Stimulated activated CD4-positive, alpha-beta T cell treated with anti-CD3 and anti-CD28 coated beads, Interleukin-1b, Interleukin-23, amount 100 ng/mL, for 1 hour (primary cell): ENCODE measurements at places on chromosomes 7 and 10.

DNA sequence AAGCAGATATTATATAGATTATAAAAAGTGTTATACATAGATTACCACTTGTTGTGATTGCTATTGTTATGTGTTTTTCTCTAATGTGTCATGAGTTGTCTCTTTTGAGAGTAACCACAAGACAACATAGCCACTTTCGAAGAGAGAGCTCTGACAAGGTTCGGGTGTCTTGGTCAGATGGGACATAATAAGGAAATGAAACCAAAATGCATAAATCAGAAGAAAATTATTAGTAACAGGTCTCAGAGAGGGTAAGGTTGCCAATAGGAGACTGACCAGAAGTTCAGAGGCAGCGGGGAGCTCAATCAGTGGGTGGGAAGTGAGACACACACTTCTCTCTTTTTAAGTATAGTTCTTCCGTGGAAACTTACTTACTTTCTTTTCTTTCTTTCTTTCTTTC lies 639.2 kb upstream of the POT1 start:
- DNase-seq = no peak

DNA sequence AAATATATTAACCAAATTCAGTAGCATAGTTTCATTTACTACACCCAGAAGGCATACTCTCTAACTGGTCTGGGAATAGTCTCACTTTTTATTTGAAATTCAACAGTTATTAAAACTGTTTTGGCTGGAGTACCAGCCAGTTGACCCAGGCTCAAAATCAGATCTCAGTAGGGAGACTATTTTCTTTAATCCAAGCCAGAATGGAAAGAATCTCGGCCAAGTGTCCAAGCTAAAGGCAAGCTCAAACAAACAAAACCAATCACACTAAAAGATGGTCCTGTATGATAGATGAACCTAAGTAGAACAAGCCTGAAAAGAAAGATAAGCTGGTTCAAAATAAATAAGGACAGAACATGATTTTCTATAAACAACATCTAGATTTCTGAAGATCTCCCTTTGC lies 259.6 kb upstream of the POM121L12 start:
- DNase-seq = no peak

DNA sequence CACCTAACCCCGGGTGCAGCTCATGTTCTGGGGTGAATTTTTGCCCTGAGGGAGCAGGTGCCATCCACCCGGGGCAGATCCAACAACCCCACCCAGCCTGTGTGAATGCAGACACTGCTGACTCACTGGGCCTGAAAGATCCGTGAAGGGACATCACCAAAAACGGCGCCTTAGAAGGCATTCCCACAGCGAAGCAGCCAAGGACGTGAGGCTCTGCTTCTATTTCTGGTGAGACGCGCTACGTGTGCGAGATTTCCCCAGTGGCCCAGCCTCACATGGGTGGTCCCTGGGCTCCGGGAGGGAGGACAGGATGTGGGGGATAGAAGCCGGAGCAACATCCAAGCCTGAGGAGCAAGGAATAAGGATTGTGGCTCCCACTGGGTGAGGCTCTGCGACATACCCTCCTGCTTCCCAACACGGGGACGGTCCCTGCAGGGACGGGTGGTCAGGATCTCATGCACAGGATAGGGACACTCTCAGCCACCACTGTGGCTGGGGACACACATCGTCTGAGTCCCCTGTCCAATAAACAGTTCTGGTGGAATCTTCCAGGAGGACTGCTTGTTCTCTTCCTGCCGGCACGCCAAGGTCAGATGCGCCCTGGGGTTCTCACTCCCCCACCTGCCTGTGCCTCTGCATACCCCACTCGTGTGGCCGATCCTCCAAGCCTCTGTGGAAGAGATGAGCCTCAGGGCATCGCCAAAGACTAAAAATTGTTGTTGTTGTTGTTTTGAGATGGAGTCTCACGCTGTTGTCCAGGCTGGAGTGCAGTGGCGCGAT lies 70.2 kb downstream of the ZRANB1 start:
- no peak for DNase-seq

- DNase-seq = no peak
These were observed 75.9 kb downstream of the BUB3 start for GRCh38 chr10:123229927-123230630.

GRCh38 chr10:98076086-98076485 lies 45.7 kb upstream of the CRTAC1 start:
- DNase-seq = no peak

GRCh38 chr10:110141871-110142635 lies 65.4 kb upstream of the MXI1 start:
- no peak for DNase-seq

- no peak for DNase-seq
These were observed 369.2 kb downstream of the GFRA1 start for GRCh38 chr10:115903845-115904244.

DNA sequence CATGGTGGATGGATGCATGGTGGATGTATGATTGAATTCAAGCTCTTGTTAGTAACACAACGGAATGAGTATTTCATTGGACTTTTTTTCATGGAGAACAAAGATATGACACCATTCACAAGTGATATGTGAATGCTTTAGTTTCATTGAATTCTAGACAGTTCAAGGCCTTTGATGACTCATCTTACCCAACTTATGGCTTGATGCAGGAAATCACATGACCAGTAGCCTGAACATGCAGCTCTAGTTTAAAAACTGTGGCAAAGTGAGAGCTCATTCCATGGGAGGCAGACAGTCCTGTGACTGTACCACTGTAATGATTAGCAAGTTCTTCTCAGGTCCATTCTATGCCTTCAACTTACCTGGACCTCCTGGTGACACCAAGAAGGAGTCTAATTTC lies 1239.3 kb downstream of the TYW1 start:
- DNase-seq = no peak

DNA sequence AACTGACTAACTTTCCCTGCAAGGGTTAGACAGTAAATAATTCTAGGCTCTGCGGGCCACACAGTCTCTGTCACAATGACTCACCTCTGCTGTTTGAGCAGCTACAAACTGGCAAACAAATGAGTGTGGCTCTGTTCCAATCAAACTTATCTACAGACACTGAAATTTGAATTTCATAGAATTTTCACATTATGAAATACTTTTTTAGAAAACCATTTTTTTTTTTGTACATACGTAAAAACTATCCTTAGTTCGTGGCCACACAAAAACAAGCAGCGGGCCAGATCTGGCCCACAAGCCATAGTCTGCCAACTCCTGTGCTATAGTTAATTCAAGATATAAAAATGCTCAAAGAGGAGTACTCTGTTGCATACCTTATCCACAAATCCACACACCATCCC lies 32.6 kb downstream of the PIP4K2A start:
- DNase-seq = peak; percentile 26

GRCh38 chr10:120423431-120424197 lies 33.4 kb upstream of the PLPP4 start:
- DNase-seq = no peak

DNA sequence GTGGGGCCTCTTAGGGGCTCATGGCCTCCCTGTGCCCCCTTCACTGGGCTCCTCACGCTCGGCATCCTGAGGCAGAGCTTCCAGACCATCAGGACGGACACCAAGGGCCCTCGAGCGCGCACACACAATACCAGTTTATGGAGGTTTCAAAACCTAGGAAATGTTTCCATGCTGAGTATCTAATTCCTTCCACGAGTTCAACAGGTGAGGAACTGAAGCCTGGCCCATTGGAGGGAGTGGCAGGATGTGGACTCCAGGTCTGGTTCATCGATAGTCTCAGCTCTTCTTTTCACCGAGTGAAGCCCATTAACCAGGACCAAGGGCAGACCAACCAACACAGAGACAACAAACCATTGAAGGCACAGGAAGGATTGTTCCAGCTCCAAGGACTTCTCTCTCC lies 336.7 kb upstream of the SHH start:
- DNase-seq = no peak

DNA sequence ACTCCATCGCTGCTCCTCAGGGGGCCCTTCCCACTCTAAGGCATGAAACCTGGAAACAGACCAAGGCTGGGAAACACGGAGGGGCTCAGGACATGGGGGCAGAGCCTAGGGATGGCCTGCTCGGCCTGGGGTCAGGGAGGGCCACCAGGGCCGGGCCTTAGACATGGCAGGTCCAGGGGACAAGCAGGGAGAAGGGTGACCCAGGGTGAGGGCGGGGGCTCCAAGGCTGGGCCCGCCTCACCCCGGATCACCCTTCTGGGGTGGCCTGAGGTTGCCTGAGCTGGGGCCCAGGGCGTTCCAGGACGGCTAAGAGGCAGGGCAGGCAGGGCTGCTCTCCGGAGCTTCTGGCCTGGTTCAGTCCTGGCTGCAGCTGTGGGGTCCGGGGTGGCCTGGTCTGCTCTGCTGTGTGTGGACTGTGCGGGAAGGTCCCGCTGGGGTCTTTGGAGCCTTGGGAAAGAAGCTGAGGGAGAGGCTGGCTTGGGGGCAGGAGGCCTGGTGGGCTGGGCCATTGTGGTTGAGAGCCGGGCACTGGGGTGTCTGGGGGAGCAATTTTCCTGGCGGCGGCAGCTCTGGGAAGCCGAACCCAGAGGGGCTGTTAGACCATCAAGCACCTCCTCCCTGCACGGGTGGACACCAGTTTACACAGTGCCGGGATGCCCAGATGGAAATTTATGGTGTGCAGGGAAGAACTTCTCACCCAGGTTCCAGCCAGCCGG lies 52.2 kb downstream of the UNCX start:
- DNase-seq = no peak

DNA sequence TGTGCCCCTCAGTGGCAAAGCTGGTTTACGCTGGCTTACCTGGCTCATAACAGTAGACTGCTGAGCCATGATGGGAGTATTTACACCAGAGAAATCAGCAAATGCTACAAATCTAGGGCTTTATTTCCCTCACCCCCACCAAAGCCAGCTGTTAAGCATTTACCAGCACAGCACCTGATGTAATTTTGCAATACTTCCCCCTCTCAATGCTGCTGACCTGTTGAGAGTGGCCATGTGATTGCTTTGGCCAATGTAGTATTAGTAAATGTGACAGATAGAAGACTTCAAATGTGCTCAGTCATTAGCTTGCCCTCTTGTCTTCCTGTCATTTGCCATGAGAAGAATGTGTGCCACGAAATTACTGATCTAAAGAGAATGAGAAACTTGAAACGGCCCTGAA lies 46.6 kb downstream of the HERPUD2 start:
- no peak for DNase-seq

DNA sequence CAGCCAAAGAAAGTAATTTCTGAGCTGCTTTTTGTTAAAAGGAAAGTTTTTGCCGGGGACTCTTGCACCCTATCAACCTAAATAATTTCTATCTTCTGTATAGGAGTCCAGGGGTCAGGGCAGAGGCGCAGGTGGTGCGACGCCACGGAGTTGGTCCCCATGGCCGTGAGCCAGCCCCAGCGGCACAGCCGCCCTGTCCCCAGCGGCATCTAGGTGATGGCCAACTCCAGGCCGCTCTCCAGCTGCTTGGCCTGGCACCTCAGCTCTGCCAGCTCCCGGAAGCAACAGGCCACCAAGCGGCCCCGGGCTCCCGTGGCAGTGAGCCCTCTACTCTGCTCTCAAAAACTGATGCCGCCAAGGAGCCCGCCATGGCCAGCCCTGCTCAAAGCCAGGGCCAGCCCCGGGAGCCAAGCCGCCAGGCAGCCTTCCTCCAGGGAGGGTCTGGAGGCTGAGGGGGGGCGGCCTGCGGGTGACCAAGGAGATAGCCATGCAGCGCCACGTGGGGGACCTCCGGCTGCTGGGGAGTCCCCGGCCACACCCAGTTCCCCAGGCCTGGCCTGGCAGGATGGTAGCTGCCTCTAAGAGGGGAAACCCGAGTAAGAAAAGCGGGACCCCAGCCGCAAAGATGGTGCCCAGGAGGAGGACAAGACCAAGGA lies 22.8 kb upstream of the LANCL2 start:
- DNase-seq = no peak

GRCh38 chr10:86367152-86367951 lies 757 bp upstream of the GRID1 start:
- DNase-seq = no peak

- DNase-seq = no peak
These were observed 493.2 kb downstream of the TYW1 start for GRCh38 chr7:67489881-67490280.

- no peak for DNase-seq
These were observed 400.9 kb upstream of the SEMA3D start for GRCh38 chr7:85587785-85588184.

GRCh38 chr10:51108406-51108805 lies 34.1 kb downstream of the PRKG1 start:
- DNase-seq = no peak

DNA sequence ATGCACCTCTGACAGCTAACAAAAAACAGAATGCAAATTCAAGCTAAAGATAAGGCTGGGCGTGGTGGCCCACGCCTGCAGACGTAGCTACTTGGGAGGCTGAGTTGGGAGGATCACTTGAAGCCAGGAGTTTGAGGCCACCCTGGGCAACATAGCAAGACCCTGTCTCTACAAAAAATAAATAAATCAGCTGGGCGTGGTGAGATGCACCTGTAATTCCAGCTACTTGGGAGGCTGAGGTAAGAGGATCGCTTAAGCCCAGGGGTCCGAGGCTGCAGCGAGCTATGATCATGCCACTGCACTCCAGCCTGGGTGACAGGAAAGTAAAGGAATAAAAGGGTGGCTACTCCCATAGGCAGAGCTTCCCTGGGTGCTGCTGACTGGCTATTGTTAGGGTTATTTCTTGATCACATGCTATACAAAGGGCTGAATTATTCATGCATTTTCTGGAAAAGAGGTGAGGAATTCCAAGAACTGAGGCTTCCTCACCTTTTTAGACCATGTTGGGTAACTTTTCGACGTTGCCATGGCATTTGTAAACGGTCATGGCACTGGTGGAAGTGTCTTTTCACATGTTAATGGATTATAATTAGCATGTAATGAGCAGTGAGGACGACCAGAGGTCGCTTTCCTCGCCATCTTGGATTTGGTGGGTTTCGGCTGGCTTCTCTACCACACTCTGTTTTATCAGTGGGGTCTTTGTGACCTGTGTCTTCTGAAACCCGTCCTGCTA lies 6.9 kb upstream of the PSMG3 start:
- no peak for DNase-seq

GRCh38 chr10:71217266-71218045 lies 5.1 kb downstream of the UNC5B start:
- DNase-seq = no peak

DNA sequence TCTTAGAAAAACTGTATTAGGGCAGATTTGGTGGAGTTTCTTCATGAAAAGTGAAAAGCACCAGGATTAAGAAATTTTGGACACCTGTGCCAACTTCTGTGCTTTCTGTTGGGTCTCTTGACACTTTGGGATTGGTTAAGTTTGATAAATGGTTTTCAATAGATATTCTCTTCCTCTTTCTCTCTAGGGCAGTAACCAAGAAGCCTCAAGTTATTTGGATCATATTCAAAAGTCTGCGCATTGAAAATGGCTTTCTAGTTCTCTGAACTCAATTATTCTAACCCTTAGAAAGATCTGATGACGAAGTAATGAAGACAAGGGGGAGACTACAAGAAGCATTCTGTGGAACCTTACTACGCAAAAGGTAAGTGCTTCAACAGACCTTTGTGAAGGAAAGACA lies 144.0 kb upstream of the CCDC6 start:
- no peak for DNase-seq

DNA sequence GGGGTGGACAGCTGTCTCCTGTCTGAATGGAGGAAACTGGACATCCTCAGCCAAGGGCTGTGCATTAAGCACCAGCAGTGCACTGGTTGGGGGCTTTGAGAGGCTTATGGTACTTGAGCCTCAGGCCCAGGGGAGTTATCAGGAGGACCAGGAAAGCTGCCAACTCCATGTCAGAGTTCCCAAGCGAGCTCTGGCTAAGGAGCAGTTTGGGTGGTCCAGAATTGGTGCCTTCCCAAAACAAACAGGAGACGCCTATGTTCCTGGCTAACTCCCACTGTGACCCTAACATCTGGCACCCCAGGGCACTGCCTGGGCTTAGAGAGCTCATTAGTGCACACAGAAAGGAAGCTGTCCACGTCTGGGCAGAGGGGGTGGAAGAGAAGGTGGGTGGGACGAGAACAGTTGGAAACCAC lies 408.6 kb upstream of the NPVF start:
- DNase-seq = no peak
